ENCODE measurements at places on chromosomes 7 and 10.

DNA sequence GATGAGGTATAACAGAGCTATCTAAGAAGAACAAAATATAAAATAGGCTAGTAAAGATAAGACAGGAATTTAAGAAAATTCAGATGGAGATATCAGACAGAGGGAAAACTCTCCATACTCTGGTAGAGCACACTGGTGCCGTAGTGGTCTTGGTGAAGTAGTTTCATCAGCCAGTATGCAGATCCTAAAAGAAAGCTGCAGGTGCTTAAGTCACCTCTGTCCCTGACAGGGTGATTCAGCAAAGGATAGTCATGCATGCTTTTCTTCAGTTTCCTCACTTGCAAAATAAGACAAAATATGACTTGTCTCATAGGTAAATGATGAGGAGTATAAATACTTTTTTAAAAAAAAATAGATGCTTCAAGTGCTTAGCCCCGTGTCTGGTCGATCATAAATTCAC, 794.9 kb downstream of the TNS3 start:
- no peak for DNase-seq

DNA sequence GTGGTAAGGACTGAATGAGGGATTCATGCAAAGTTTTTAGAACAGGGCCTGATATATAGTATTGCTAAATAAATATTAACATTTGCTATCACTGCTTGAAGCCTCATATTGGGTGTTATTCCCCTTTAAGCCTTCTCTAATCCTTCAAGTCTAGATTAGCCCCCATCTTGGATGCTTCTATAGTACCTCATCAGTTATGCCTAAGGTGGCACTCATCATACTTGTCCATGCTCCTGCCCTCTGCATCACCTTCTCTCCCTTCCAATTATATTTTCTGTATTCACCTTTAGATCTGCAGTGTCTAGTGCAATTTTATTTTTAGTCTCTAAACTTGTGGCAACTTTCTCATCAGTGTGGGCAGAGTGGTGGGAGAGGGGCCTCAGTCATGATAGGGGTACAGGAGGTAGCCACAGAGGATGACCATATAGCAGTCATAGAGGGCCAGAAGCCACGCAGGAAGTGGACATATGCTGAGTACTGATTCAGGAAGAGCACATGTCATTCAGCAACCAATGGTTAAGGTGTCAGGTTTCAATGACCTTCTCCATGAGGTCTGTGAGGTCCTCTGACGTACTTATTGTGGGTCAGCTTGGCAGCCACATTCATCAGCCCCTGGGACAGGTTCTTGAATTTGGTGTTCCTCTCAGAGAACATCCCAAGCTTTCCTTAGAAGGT, 2.5 kb downstream of the ENTPD1 start:
- no peak for DNase-seq

- DNase-seq: no peak
These were observed 1077.8 kb downstream of the KCNMA1 start for GRCh38 chr10:76559892-76560220.

DNA sequence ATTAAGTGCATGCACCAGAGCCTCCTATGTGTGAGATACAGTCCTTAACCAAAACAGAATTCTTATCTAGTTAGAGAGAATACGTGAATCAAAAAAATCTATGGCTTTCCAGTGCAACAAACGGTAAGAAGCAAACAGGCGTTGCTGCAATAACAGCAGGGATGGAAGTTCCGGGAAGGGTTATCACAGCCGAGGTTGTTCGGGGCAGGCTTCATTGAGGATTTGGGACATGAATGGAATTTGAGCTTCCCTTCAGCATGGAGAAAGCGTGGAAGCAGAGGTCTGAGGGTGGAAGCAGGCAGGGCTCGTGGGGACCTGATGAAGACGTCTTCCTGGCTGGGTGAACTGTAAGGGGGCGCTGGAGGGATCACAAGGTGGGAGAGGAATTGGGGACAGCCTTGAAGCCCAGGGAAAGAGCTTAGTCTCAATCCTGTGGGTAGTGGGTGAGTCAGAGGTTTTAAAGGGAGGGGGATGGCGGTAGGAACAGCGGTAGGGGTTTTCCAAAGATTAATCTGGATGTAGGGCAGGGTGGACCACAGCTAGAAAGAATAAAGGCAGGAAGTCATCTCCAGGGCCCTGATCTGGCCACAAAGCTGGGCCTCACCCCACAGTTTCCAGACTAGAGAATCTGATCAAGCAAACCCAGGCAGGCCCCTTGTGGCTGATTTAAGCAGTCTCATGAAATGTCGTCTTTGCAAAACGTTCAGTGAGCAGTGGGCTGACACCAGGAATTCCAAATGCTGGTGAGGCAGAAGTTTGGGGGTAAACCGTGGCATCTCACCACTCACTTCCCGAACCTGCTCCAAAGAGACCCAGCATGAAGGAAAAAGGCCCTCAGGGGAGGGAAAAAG, 65.1 kb downstream of the CALML3 start:
- no peak for DNase-seq

DNA sequence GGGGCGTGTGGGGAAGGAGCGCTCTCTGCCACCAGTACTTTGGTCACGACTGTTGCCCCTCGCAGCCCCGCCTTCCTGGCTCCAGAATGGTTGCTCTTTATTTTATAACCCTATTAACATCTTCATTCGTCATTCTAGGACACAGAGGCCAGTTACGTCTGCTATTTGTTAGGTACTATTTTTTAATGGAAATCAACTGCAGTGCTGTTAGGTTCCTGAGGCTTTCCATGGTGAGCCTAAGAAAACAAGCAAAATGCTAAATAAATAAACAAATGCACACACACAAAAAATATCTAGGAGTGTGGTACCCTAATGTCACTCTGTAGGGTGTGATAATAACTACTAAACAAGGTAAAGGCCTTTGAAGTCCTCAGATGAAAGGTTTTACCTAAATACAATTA, 71.1 kb downstream of the SLC37A3 start:
- DNase-seq: no peak

GRCh38 chr7:127322351-127322750, 69.6 kb upstream of the GRM8 start:
- no peak for DNase-seq

DNA sequence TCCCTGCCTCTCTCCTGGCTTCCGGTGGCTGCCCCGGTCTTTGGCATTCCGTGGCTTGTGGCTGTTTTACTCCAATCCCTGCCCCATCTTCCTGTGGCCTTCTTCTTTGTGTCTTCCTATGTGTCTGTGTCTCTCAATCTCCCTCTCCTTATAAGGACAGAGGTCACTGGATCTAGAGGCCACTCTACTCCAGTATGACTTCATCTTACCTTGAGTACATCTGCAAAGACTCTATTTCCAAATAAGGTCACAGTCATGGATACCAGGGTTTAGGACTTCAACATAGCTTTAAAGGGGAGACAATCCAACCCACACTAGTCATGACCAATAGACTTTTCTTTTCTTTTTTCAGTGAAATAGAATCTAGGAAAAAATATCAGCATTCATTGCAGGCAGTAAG, 153.3 kb upstream of the INSYN2A start:
- no peak for DNase-seq

DNA sequence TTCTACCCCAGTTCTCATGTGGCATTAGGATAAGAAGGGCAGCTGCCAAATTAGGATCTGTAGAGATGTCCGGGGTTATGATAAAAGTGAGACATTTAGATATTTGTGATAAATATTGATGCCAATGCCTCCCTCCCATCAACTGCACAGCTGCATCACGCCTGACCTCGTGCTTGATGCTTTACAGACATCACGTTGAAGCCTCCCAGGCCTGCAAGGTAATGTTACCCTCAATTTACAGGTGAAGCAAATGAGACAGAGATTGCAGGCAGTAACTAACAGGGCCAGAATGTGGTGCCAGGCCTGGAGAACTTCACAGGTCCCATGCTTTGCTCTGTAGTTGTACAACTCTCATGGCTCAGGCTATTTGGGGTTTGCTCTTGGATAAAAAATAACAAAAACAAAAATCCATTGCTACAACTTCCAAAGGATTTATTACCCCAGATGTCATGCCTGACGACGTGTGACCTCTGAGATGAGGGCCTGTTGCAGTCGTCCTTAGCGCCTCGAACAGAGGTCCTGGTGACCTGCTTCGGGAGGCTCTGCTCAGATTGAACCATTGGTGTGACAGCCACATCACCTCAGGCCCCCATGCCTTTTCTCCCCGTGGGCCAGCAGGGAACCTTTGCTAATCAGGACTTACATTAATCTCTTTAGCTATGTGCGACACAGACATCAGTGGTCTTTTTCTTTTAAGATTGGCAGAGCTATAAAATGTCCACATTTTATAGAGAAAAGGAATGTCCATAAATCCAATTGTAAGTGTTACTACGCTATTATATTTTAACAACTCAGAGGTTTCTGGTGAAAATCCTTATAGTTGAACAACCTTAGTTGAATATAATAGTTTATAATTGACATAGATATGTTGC, 169.3 kb downstream of the ADAM12 start:
- no peak for DNase-seq

DNA sequence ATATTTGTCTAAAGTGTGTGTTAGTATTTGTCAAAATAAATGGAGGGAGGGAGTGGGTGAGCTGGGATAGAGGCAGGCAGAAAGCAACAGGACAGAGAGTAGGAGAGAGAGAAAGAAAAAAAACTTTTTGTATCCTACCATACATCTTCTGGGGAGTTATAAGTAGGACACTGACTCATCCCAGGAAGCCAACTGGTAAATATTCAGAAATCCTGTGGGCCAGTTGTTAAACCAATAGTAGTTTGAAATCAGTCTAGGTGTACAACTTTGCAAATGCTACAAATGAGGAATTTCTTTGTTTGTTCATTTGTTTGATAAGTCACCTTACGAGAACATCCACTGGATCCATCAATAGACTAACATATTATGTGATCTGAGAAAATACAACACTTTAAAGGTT, 980.9 kb downstream of the GATA3 start:
- no peak for DNase-seq

GRCh38 chr7:27143023-27143949, at the start of gene HOXA5:
Gene HOXA5 (minus strand): TSS chr7:27143681. CDS start chr7:27143607, 74 bp downstream.
- DNase-seq: no peak

- no peak for DNase-seq
These were observed 385.6 kb downstream of the DNAJB6 start for GRCh38 chr7:157722137-157723060.

DNA sequence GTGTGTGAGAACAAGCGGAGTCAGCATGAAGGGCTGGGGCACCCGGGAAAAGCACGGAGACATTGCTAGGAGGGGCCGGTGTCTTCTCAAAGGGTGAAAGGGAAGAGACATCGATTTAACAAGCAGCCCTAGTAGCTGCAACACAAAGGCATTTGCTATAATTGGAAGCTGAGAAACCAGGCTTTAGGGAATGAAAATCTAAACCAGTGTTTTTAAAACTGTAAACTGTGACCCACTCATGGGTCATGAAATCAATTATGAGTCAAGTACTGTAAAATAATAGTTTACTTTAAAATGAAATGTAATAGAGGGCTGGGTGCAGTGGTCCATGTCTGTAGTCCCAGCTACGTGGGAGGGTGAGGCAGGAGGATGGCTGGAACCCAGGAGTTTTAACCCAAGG, 128.7 kb upstream of the RHEB start:
- no peak for DNase-seq

DNA sequence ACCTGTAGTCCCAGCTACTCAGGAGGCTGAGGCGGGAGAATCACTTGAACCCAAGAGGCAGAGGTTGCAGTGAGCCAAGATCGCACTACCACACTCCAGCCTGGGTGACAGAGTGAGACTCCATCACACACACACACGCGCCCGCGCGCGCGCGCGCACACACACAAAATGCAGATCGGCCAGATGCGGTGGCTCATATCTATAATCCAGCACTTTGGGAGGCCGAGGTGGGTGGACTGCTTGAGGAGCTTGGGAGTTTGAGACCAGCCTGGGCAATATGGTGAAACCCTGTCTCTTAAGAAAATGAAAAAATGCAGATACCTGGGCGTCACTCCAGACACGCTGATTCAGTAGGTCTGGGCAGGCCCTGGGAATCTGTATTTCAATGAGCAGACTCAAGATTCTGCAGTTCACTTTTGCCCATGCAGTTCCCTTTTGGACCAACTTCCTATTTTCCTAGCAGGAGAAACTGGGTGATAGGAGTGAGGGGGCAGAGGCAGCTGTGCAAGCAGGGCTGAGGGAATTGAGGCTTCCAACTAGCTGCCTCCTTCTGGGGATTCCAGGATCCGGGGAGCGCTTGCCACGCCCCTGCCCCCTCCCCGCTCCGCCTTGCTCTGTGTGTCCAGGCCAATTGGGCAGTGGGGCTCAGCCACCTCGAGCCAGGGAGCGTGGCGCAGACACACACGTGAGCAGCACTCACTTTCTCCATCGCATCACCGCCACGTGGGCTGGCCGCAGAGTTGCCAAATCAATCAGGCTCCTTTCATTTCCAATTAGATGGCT, 173.6 kb downstream of the SH3PXD2A start:
- DNase-seq: no peak

DNA sequence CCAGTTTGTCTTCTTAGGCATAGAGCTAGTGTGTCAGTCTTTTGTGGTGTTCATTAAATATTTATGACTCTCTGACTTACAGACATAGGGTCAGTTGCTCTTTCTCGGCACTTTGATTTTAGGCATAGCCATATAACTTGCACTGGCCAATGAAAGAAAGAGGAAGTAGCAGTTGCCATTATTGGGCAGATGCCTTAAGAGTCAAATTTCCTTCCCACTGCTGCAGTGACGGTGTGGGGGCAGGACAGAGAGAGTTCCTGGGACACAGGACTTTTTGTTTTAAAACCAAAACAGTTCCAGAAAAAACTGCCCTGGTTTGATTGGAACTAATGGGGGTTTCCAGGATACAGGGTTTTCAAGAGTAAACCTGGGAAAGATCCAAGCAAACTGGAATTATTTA, 60.2 kb upstream of the PHF14 start:
- no peak for DNase-seq

GRCh38 chr10:93454146-93454545, 28.0 kb downstream of the MYOF start:
- no peak for DNase-seq

DNA sequence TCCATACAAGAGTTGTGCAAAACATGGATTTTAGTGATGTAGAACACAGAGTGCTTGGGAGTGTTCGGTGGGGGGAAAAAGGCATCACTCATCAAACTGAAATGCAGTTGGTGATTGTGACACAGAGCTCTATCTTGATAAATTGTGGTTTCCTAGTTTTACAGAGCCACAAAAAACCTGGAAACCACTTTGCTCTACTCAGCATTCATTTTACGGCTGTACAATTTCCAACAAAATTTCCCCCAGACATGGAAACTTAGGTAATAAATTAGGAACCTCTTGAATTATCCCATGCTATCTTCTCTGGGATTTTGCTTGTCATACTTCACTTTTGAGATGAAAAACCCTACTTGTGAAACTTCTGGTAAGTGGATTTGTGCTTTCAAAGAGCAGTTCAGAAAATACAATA, 614.9 kb upstream of the FZD8 start:
- no peak for DNase-seq

GRCh38 chr10:8043569-8044306, 10.8 kb upstream of the GATA3 start:
- peak; percentile 85 for DNase-seq

- DNase-seq: no peak
These were observed 84.5 kb downstream of the RTKN2 start for GRCh38 chr10:62183857-62184795.

DNA sequence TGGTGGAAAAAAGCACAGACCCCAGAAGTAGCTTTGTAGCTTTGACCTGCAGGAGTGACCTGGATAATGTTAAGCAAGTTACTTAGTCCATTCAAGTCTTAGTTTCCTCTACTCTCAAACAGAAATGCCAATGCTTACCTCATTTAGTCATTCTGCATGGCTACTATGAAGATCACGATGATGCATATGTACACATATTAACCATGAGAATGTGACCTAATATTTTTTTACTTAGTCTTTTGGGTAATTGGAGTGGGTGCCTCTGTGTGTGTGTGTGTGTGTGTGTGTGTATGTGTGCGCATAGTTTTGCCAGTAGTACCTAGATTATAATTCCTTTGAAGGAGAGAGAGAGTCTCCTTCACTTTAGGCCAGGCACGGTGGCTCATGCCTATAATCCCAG, 95.8 kb downstream of the NRP1 start:
- no peak for DNase-seq

GRCh38 chr7:111662386-111662785, 100.1 kb upstream of the IMMP2L start:
- no peak for DNase-seq
